Left renal cortex interstitium (tissue), 4 donors: ENCODE measurements at places on chromosomes 13 and 19. TPM values are rescaled to one million over a fixed set of nuclear protein-coding genes. Genes with fewer than 3 reads are reported as not detected.
A peak's percentile ranks its signal among the peaks of the same experiment; 100 is the strongest.

DNA sequence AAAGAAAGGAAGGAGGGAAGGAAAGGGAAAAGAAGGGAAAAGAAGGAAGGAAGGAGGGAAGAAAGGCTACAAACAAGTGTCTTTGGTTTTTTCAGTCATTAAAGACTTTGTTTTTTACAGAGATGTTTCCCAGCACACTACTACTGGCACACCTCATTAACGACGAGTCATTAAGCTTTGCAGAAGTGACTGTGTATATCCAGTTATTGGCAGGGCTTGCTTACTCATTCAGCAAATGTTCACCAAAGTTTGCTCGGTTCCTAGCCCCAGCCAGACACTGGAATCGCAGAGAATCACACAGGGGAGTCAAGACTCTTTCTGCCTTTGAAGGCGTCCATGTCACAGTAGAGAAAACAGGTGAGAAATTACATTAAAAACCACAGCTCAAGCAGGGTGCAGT is 4.3 kb downstream of the NLRP12 start:
- DNase-seq, result no peak

DNA sequence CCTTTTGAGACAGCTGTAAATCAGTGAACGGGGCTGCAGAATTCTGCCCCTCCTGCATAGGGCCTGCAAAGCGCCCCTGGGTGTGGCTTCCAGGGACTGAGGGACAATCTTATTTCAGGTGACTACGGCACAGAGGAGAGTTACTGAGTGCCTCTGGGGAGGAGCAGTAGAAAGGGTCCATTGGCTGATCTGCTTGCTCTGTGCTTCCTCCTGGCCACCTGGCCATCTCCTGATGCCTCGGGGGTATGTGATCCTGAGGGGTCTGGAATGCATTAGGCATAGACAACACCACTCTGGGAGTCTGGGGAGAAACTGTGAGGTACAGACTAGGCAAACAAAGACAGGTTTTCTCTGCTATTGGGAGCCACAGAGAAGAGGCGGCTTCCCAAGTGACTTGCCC is 2.8 kb downstream of the KCTD15 start:
- DNase-seq, result no peak

NOTCH3 gene
- 123 TPM for polyA plus RNA-seq

GRCh38 chr13:76754414-76754813 is 131.8 kb downstream of the KCTD12 start:
- DNase-seq, result no peak

DNA sequence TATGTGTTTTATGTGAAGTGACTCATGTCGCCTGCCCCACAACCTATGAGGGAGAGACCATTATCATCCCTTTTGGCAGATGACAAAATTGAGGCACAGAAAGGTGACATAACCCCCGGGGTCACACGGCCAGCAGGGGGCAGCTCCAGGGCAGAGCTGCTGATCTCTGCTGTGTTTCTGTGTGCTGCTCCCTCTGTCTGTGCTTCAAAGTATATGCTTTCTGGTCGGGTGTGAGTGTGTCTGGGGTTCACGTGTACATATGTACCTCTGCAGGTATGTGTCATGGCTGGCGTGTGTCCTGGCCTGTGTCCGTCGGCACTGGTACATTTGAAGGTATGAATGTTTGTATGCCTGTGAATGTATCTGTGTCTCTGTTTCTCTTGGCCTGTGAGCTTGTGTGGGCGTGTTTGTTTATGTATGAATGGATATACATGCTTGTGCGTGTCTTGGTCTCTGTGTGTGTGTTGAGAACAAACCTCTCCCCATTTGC is 7.1 kb downstream of the LIPE start:
- no peak for DNase-seq

CCDC70 gene
- polyA plus RNA-seq, result not detected

DNA sequence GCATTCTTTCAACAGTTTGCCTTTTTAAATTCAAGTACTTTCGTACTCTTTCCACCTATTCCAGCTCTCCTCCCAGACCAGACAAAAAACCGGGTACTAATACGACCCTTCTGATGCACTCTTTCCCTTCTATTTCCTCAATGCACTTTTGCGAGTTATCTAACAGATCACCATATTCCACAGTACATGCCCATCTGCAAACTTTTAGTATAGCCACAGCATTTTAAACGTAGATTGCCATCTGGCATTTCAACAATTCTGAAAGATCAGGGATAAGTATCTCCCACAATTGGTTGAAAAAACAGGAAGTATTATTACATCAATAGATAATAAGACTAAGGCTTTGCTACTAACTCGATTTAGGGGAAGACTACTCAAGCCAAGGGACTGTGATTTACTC is 31.5 kb downstream of the RBM26 start:
- no peak for DNase-seq

CA11 gene
- 34.8 TPM for polyA plus RNA-seq

OR7D2 gene
- polyA plus RNA-seq, result 0.08 TPM

ONECUT3 gene
- not detected for polyA plus RNA-seq

DNA sequence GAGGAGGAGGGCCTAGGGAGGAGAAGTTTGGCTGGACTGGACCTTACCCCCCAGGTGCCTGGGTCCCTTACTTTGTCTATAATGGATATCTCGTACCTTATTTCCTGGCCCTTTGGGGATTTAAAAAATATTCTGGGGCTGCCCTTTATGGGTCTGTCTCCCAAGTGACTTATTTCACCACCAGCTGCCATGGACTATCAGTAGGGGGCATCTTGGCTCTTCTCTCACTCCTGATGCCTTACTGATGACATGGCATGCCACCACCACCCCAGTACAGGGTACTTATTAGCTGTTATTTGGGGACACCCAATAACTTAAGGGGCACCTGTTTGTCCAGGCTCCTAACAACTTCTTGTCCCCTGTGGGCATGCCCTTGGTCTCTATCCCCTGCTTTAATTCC is 38.0 kb downstream of the NFIX start:
- no peak for DNase-seq

- no peak for DNase-seq
Measured at GRCh38 chr19:19559931-19560330, 21.9 kb downstream of the CILP2 start.

KASH5 gene
- 0.25 TPM for polyA plus RNA-seq

LRRC25 gene
- 1.2 TPM for polyA plus RNA-seq

- no peak for DNase-seq
Measured at GRCh38 chr19:55913643-55914268, 18.4 kb downstream of the NLRP13 start.

DNA sequence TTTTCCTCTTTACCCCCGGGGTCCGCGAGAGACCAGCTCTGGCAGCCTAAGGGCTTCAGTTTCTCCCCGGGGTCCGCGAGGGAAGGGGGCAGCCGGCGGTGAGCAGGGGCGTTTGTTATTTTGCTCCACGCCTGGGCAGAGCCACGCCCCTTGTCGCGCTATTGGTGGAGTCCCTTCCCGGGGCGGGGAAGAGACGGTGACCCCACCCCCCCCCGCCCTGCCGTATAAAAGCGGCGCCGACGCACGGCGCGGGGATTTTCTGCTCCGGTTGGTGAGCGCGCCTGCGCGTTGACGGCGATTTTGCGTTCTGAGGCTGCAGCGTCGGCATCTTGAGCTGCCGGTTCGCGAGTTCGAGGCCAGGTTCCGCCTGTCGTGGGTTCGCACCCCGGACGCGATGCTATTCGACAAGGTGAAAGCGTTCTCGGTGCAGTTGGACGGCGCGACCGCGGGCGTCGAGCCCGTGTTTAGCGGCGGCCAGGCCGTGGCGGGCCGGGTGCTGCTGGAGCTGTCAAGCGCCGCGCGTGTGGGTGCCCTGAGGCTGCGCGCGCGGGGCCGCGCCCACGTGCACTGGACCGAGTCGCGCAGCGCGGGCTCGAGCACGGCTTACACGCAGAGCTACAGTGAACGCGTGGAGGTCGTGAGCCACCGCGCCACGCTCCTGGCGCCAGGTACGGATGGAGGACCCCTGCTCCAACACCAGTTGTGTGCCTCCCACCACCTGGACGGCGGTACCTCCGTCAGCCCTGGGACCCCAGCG is at the start of gene ARRDC2:
Gene ARRDC2, plus strand, starts transcription at position 254 of the 757 bp plus-strand sequence. Its CDS starts 141 bp downstream, at position 395.
- peak; percentile 65 for DNase-seq

GRCh38 chr13:67184247-67184646 is 45.9 kb downstream of the PCDH9 start:
- DNase-seq, result no peak

GRCh38 chr19:9828551-9829063 is 889 bp downstream of the UBL5 start:
- DNase-seq, result no peak

DNAAF3 gene
- polyA plus RNA-seq, result 5.1 TPM

- no peak for DNase-seq
Measured at GRCh38 chr13:99085139-99085807, 107.4 kb upstream of the DOCK9 start.

GRCh38 chr13:85597790-85598500 is 201.3 kb downstream of the SLITRK6 start:
- no peak for DNase-seq

KLHL1 gene
- polyA plus RNA-seq, result 1.1 TPM
